ENCODE measurements at places on chromosomes 7 and 10.

DNA sequence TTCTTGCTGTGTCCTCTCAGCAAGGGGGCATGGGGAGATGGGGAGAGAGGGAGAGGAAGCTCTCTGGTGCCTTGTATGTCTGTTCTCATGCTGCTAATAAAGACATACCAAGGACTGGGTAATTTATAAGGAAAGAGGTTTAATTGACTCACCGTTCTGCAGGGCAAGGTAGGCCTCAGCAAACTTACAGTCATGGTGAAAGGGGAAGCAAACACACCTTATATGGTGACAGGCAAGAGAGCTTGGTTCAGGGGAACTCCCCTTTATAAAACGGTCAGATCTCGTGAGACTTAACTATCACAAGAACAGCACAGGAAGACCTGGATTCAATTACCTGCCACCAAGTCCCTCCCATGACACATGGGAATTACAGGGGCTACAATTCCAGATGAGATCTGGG lies 464.7 kb upstream of the CELF2 start:
- no peak for DNase-seq

DNA sequence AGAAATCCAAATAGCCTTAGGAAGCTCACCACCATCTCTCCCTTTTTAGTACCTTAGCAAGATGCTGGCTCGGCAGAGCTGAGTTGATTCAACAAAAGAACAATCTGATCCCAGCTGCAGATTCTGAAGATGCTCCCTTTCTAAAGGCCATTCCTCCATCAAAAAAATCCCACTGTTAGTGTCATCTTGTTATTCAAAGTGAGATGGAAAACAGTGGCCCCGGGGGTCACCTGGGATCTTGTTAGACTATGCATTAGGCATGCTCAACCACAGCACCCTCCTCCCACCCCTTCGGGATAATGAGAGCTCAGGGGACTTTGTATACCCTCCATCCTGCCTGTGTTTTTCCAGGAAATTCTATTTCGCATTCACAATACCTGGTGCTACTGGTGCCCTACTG lies 2.4 kb downstream of the NCAPG2 start:
- DNase-seq, result no peak

DNA sequence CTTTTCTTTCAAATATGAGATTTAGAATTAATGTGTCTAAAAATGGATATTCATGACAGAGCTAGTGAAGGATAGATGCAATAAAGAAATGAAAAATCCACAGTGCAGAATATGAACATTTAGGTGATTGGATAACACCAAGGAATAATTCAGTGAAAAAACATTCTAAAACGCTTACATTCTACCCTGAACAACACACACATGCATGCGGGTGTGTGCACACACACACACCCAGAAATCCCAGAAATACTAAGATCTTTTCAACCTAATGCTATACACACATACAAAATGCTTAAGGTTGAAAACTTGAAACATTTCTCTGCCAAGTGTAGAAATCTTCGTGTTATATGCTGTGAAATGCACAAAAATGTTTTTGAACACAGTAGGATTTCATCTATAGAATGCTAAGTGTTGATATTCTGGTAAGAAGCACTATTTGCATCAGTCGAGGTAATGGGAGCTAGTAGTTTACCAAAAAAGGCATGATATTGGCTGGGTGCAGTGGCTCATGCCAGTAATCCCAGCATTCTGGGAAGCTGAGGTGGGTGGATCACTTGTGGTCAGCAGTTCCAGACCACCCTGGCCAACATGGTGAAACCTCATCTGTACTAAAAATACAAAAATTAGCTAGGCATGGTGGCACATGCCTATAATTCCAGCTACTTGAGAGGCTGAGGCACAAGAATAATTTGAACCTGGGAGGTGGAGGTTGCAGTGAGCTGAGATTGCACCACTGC lies 600.6 kb downstream of the PHTF2 start:
- no peak for DNase-seq

DNA sequence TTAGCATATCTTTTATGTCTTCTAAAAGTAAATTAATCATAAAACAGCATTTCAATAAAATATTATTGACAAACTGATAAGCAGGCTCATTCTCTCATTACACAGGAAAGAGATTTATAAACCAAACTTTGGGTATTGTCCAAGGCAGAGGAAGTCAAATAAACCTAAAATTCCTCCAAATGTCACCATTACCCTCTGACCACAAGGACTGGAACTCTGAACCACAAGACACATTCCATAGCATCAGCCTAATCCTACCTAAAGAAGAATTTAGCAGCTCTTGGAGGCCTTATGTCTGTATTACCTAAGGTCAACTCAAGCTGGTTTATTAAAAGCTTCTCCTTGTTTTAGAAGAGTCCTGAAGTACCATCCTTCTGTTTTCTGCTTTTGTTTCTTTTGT lies 82.4 kb upstream of the SLC13A1 start:
- DNase-seq, result no peak

GRCh38 chr10:132117146-132117545 lies 51.4 kb downstream of the JAKMIP3 start:
- no peak for DNase-seq

DNA sequence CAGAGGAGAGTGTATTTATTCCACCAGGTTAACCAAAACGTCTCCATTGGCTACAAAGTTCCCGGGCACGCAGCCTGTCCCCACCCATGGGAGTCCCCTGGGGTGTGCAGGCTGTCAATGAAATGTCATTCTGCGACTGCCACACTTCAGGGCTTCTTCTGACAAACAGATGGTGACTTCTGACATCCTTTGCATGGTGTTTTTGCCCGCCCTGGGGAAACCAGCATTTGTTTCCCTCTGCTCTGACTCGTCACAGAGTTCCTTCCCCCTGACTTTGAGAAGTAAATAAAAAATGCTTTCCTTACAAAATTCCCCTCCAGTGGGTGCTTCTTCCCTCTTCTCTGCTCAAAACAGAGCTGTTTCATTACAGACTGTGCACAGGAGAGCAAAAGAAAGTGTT lies 38.2 kb downstream of the TNS3 start:
- no peak for DNase-seq

- DNase-seq, result no peak
These were observed 39.9 kb upstream of the NRBF2 start for GRCh38 chr10:63093227-63093626.

GRCh38 chr7:36276428-36277248 lies 113.0 kb upstream of the ANLN start:
- no peak for DNase-seq

- no peak for DNase-seq
These were observed 356.2 kb upstream of the LRGUK start for GRCh38 chr7:133770863-133771492.

DNA sequence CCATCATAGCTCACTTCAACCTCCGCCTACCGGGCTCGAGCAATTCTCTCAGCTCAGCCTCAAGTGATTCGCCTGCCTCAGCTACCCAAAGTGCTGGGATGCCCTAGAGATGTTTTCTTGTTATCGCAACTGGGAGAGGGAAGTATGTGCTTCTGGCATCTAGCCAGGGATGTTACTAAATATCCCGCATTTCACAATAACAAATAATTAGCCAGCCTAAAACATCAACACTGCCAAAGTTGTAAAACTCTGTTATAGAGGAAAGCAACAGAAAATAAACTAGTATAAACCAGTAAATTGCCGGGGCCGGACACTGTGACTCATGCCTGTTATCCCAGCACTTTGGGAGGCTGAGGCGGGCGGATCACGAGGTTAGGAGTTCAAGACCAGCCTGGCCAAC lies 7.2 kb downstream of the INA start:
- DNase-seq, result no peak

GRCh38 chr10:129963641-129964501 lies at the start of gene EBF3:
TSS of gene EBF3 (minus strand) at chr10:129964274. CDS start at chr10:129963768, 506 bp downstream.
- DNase-seq, result no peak

DNA sequence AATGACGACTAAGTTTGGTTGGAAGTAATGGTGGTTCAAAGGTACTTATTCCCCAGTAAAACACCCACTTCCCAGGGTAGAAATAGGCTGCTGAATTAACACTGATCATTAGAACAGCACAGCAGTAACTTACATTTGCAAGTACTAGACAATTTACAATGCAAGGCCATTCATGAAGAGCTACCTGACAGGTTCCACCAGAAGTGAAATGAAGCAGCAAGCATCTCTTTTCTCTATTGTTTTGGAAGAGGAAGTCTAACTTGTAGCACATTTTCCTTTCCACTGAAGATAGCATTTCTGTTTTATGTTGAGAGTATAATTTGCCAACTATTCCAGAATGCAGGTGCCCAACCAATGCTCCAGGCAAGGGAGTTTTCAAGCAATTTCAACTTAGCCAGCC lies 145.9 kb downstream of the CREB5 start:
- no peak for DNase-seq
